ENCODE measurements at places on chromosomes 3 and 15.

GRCh38 chr15:84891339-84891738 is 6.9 kb downstream of the SLC28A1 start:
- no peak for DNase-seq

GRCh38 chr3:13812034-13812471 is 67.8 kb downstream of the WNT7A start:
- DNase-seq: no peak

GRCh38 chr15:70561885-70562284 is 201.5 kb downstream of the UACA start:
- DNase-seq: no peak

GRCh38 chr15:75684648-75685047 is 28.0 kb downstream of the CSPG4 start:
- no peak for DNase-seq

GRCh38 chr15:66838202-66838601 is 136.2 kb downstream of the SMAD6 start:
- DNase-seq: no peak

GRCh38 chr3:52240886-52241370 is 2.0 kb upstream of the TWF2 start:
- DNase-seq: no peak

- DNase-seq: no peak
Measured at GRCh38 chr3:189655617-189656016, 24.4 kb downstream of the TP63 start.

DNA sequence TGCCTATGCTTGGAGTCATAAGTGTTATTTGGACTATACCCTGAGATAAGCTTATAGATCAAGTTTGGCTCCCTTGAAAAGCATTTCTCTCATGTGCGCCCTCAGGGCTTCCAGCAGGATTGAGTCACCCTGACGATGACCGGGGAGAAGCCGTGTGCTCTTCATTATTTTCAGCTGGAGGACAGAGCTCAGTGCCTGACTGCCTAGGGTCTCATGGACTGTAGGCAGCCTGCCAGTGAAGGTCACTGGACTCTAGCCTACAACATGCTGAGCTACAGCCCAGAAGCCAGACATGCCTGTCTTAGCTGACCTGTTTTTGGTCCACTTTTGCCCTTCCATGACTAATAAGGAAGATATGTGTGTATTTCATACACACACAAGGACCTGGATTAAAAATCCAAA is 31.6 kb upstream of the NUDT16 start:
- no peak for DNase-seq

DNA sequence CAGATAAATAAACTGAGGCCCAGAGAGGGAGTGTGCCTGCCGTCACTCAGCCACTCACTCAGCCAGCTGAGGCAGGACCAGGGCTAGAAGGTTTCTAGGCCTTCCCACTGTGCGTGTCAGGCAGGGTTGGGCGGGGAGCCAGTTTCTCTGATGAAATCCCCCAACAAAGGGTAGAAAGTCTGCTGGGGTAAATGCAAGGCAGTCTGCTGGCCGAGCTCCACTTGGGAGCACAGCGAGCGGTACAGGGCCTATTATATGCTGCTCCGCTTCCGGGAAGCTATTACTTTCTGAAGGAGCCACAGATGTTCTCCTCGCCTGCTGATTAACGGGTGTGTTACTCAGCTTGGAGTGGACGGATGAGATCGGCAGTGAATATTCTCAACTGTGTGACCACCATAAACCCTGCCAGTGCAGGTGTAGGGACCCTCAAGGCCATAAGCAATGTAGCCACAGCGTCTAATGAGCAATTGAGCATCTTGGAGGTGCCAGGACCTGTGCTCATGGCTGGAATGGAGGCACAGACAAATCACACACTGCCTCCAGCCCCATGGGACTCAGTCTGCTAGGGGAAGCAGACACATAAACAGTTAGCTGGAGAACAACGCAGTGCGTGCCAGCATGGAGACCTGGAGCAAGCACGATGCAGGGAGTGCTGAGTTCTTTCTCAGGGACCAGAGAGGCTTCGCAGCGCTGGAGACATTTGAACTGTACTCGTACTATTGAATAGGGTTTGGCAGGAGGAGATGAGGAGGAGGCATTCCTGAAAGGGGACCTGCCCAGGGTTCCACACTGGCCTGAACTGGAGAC is 42.1 kb downstream of the CORO2B start:
- peak; percentile 59 for DNase-seq

GRCh38 chr15:88238618-88239430 is 17.7 kb downstream of the NTRK3 start:
- DNase-seq: no peak
